Hindlimb muscle (tissue), 1 donor: ENCODE measurements at places on chromosomes 6 and 20. TPM values are rescaled to one million over a fixed set of nuclear protein-coding genes. Genes with fewer than 3 reads are reported as not detected.
A peak's percentile ranks its signal among the peaks of the same experiment; 100 is the strongest.

RAET1E gene
- polyA plus RNA-seq: 0.45 TPM

DNA sequence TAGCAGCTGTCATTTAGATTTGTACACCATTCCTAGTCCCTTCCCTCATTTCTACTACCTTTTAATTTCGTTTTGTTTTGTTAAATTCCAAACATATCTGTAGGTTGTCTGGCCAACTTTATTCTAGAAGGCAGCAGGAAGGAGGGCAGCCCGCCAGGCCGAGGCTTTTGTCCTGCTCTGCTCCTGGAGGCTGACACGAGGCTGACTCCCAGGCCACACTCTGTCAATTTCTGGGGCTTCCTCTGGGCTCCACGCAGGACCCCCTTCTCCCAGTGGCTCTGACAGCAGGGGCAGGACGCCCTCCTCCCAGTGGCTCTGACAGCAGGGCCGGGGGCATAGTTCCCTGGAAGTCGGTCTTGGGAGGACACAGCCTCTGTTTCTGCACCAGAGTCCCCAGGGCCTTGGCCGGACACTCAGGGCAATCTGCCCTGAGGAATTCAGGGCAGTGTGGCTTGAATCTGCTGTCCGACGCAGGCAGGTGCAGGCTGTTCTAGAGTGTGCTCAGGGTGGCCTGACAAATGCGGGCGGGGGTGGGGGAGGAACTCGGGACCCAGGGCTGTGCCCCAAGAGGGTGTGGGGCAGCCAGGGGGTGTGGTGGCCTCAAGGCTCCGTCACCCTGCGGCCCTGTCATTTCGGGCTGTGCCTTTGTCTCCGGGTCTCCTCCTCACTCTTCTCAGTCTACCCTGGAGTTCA is 11.8 kb downstream of the SMOC2 start:
- DNase-seq: no peak

DNA sequence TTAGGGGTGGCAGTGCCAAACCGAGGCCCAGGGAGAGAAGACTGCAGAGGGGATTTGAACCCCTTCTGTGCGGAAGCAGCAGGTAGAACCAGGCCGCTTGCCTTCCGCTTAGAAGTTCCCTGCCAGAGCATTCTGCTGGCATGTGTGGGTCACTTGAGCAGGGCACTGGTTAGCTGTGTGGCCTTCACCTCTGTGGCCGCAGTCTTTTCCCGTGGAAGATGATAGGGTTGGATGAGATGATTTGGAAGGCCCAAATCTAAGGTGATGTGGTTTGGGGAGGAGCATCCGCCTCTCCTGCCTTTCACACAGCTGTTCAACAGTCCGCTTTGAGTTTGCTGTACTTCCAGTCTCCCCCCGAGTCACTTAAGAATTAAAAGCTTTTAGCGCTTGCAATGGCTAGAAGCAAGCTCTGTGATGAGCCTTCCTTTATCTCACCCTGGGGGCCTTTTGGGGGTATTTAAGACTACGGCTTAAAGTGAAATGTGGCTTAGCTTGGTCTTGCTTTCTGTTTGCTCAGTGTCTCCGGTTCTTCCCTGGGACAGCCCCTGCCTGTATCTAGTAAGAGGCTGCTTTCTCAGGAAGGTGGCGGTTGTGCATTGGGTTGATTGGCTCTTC is 743 bp downstream of the CMTR1 start:
- peak; percentile 22 for DNase-seq

EEF1A2 gene
- polyA plus RNA-seq: 1,012 TPM

SLC17A4 gene
- not detected for polyA plus RNA-seq

GRCh38 chr6:148845464-148845863 is 98.6 kb downstream of the UST start:
- DNase-seq: no peak

SLC17A3 gene
- not detected for polyA plus RNA-seq
